ENCODE measurements at places on chromosomes 13 and 19. TPM values are rescaled to one million over a fixed set of nuclear protein-coding genes. Genes with fewer than 3 reads are reported as not detected.

- DNase-seq, result no peak
Observed at GRCh38 chr13:35886332-35887114, 244.7 kb downstream of the DCLK1 start.

Gene FLT3LG
- total RNA-seq, result 28.4 TPM

Gene SPACA6
- 6.6 TPM for total RNA-seq

Gene ZNF69
- total RNA-seq, result 0.95 TPM

DNA sequence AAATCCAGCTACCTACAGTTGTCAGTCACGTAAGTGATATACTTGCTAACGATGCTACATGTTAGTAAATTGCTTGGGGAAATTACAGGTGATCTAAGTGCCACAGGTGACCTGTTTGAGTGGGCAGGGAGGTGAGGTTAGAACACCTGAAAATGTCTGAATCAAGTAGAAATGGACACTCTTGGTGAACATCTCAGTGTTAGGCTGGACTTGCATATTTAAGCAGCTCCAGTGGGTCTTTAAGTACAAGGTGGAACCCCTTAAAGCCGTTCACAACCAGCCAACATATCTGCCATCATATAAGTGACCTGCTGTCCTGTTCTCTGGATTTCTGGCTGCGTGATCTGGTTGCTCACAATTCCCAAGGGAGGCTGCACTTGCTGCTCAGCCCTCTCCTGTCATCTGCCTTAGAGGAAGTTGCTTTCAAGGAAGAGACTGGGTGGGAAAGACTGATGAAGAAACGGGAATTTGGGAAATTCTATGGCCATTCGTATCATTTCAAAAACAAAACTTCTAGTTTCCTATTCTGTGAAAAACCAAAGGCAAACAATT, 244.0 kb downstream of the DCLK1 start:
- DNase-seq, result no peak

DNA sequence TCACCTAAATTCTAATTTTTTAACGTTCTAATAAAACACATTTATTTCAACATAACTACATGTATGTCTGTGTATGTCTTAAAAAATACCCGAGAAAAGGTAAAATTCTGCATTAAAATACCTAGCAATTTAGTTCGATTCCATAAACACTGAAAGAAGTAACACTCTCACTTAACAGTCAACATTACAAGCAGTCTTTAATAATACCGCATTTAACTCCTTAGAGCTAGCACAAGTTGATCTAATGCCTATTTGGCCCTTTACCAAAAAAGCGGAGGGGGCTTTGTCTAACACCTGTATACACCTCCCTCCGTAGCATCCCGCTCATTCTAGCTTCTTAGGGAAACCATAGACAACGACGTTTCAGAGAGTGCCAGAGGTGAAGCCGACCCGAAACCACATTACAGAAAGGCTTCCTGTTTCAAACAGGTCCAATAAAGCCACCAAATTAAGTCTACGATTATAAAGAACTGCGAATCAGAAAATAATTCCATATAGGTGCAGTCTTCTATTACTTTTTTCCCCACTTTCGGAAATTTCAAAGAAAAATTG, 1.2 kb downstream of the SPART start:
- DNase-seq, result peak; percentile 19

Gene SSC5D
- 0.25 TPM for total RNA-seq

GRCh38 chr13:113982296-113982661, 8.4 kb upstream of the C13orf46 start:
- DNase-seq, result peak; percentile 3

Gene SHD
- total RNA-seq, result not detected

Gene MAG
- 0.19 TPM for total RNA-seq

GRCh38 chr13:97474349-97474980, 40.5 kb downstream of the RAP2A start:
- DNase-seq, result no peak

Gene ZNF878
- total RNA-seq, result 0.49 TPM

Gene ZNF729
- total RNA-seq, result not detected

All from activated naive CD4-positive, alpha-beta T cell treated with anti-CD3 and anti-CD28 coated beads for 36 hours (primary cell).